ENCODE measurements at places on chromosomes 6 and 20. TPM values are rescaled to one million over a fixed set of nuclear protein-coding genes. Genes with fewer than 3 reads are reported as not detected.

GRCh38 chr6:106870069-106870468 is 104.5 kb downstream of the CD24 start:
- H3K4me3 ChIP-seq, result no peak overlapping the region
- H3K36me3 ChIP-seq, result no peaks in the 10 kb centered on the region
- no peak overlapping the region for H3K27ac ChIP-seq
- H3K4me1 ChIP-seq, result no peaks in the 10 kb centered on the region
- H3K27me3 ChIP-seq, result no peaks in the 10 kb centered on the region
- no peak for DNase-seq

GRCh38 chr20:25308671-25309394 is 60.9 kb downstream of the PYGB start:
- H3K4me1 ChIP-seq, result peaks cover 21% of the 10 kb centered on the region
- DNase-seq, result no peak
- no peaks in the 10 kb centered on the region for H3K36me3 ChIP-seq

- H3K27me3 ChIP-seq, result no peaks in the 10 kb centered on the region
- H3K36me3 ChIP-seq, result no peaks in the 10 kb centered on the region
- no peak overlapping the region for H3K4me3 ChIP-seq
- H3K4me1 ChIP-seq, result no peaks in the 10 kb centered on the region
These were observed 23.6 kb upstream of the SLC17A4 start for GRCh38 chr6:25730907-25731306.

- no peaks in the 10 kb centered on the region for H3K4me1 ChIP-seq
- no peak overlapping the region for H3K27ac ChIP-seq
- no peak overlapping the region for H3K4me3 ChIP-seq
- H3K27me3 ChIP-seq, result no peaks in the 10 kb centered on the region
These were observed 379.2 kb downstream of the BMP2 start for GRCh38 chr20:7146552-7147219.

GRCh38 chr20:9359561-9360308 is 154.7 kb upstream of the LAMP5 start:
- H3K36me3 ChIP-seq, result no peaks in the 10 kb centered on the region
- H3K27ac ChIP-seq, result no peak overlapping the region
- peak; percentile 60 for DNase-seq
- no peaks in the 10 kb centered on the region for H3K4me1 ChIP-seq

DNA sequence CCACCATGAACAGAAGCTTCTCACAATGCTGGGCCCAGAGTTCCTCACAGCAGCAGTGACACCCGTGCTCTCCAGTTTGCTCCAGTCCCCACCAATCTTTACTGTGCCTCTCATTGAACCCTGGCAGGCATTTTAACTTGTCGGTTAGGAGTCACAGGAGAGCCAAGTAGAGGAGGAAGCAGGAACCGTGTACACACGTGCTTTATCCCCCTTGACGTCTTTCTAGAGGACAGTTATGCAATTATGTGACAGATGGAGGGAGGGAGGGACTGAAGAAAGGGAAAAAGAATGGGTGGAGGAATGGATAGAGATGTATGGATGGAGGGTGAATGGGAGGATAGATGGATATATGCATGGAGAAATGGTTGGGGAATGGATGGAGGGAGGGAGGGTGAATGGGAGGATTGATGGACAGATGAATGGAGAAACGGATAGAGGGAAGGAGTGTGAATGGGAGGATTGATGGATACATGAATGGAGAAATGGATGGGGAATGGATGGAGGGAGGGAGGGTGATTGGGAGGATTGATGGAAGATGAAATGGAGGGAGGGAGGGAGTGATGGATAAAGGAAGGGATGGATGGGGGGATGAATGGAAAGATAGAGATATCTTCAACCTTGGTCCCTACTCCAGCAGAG is 26.0 kb downstream of the RBM38 start:
- H3K36me3 ChIP-seq, result no peaks in the 10 kb centered on the region
- H3K4me3 ChIP-seq, result no peak overlapping the region
- DNase-seq, result no peak
- peaks cover 18% of the 10 kb centered on the region for H3K4me1 ChIP-seq
- H3K27ac ChIP-seq, result peak overlapping the region; percentile 19

Gene CARMIL1
- 39.4 TPM for polyA plus RNA-seq

Gene TNFAIP3
- 25.1 TPM for polyA plus RNA-seq

DNA sequence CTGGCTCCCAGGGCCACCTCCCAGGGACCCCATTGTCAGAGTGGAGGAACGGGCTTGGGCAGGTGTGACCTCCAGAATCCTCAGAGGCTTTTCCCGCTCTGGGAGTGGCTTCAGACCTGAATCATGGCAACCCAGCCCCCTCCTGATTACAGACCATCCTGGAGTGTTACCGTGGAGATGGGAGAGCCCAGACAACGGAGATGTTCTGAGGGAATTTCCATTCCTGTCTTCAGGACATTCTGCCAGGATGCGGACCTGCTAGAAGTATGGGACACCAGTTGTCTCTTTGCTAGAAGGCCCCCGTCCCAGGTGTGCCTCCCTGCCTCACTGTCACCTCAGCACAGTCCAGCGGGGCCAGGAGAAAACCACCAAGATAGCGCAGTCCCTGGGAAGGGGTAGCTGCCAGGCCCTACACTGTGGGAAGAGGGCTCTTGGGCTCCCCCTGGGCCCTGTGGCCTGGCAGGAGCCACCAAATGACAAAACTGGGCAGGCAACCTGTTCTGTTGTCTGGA is 109.9 kb downstream of the PSMB1 start:
- no peak for DNase-seq
- H3K27ac ChIP-seq, result no peak overlapping the region
- H3K4me3 ChIP-seq, result no peak overlapping the region
- no peaks in the 10 kb centered on the region for H3K36me3 ChIP-seq
- no peaks in the 10 kb centered on the region for H3K4me1 ChIP-seq
